ENCODE measurements at places on chromosomes 11 and 22.

GRCh38 chr11:58188770-58189169 lies at the start of gene OR9Q2:
OR9Q2 (plus strand) TSS chr11:58189070; CDS start chr11:58190491, 1,421 bp downstream.
- DNase-seq = no peak

DNA sequence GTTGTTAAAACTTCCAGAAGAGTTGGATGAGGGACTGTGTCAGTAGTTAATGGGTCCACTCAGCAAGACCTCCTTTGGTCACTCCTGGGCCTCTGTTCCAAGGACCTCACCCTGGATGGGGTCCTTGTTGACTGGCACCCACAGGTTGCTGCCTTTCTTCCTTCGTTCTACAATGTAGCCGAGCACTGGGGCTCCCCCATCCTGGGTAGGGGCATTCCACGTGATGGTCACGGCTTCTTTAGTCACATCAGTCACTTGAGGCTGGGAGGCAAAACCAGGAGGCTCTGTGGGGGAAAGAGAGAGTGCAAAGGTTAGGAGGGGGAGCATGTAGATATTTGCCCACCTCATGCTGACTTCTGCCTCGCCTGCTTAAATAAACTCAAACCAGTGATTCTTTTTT lies 12.0 kb downstream of the TMEM86A start:
- no peak for DNase-seq

DNA sequence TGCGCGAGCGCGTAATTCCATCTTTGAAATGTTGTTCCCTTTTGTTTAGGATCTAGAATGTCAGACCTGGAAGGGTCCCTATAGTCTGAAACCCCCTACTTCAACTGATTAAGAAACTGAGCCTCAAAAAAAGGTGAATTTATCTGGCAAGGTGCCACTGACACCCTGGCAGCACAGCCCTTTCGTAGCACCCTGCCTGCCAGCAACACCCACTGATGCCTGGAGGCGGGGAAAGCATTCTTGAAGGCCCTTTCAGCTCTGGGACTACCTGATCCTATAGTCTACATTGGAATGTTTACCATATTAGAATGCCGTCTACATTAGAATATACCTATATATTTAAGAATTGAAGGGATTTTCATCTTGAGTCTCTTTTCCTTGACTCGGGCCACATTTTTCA lies 542.3 kb downstream of the BUD13 start:
- no peak for DNase-seq

DNA sequence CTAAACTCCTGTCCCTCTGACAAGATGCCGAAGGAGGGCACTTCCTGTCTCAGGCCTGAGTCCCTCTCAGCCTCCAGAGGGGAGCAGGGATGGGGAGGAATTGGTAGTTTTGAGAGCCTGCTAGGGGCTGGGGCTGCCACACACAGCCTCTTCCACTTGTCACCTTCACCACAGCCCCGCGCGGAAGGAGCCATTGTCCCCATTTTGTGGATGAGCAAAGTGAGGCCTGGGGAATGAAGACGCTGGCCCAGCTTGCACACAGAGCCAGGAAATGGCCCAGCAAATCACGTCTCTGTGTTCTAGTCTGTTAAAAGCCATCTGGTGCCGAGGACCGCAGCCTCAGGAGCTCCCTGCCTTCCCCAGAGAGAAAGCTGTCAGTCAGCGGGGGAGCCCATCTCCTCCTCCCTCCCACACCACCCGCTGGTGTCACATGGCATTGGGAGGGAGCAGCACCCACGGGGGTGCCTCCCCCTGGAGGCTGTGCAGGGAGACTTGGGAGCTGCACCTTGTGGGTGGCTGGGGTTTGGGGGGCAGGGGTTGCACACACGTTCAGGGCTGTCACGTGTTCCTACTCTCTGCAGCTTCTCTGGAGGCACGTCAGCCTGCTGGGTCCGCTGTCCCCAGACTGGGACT lies 34.6 kb downstream of the RASD2 start:
- no peak for DNase-seq

GRCh38 chr11:71948314-71949027 lies 19.6 kb downstream of the RNF121 start:
- DNase-seq = no peak

DNA sequence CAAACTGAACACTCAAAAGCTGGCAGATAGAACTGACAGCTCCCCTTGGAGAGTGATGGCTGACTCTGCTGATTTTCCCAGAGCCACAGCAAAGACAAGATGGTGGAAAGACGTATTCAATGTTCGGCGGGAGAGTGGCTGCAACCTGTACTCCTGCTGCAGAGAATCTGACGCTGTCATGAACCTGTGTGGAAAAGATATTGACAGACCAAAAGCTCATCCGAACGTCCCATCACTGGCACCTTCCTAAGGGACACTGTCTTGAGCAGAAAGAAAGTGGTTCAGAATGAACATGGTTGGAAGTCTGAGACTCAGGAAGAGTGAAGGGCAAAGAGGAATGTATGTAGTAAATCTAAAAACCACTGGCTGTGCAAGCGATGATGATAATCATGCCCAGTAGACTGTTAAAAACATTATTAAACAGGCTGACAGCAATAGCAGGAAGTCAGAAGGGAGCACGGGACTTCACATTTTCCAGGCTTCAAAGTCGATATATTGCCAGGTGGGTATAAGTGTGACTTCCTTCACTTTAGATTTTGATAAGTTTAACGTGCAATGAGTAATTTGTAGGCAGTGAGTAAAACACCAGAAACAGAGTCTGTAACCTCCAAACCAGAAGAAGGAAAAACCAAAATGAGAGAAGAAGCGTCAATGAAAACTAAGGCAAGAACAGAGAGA lies 6.2 kb upstream of the IL17REL start:
- no peak for DNase-seq

DNA sequence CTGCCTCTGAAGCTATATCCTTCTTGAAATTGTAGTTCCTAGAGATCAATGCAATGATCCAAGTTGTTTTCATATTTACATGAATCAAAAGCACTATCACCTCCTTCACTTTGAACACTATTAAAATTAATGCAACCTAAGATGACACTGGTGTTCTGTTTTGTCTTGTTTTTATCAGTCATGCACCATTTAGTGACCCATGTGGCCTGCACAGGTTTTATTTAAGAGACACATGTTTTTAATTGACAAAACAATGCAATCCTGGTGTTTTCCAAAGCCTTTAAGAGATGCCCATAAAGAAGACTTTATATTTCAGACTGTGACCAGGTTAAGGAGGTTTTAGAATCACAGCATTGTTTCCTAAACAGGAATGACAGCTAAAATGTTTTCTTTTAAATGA lies 177.5 kb downstream of the FAM181B start:
- DNase-seq = no peak

DNA sequence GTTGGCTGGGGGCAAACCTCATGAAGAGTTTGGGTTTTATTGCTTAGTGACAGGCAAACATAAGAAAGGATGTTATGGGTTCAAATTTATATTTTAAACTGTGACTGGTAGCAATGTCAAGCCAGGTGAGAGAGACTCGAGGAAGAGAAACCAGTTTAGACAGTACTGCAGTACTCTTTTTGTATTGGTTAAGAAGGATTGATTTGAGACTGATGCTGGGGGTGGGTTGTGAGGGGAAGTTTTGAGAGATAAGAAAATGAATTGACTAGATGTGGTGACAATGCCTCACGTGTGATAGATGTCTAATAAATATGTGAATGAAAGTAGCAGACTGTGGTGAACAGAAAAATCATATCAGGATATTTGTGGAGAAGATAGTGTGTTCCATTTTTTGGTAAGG lies 142.4 kb downstream of the DDX10 start:
- DNase-seq = no peak

DNA sequence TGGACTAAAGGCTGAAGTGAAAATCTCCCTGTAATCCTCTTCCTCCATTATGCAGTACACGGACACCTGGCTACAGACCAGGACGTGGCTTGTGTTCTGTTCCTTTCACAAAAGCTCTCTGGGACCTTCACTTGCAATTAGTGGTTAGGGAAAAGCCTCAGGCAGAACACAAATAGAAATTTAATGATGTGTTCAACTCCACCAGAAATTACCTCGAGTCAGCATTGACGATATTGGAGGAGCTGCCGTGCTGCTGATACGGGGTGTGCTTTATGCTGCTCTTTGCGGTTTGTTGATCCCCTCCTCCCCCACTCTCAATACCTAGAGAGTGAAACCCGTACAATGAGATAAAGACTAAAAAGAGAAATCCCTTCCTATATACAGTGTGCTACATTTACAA lies 48.9 kb downstream of the POLD3 start:
- no peak for DNase-seq

GRCh38 chr11:62129590-62130282 lies 5.9 kb downstream of the INCENP start:
- DNase-seq = no peak

DNA sequence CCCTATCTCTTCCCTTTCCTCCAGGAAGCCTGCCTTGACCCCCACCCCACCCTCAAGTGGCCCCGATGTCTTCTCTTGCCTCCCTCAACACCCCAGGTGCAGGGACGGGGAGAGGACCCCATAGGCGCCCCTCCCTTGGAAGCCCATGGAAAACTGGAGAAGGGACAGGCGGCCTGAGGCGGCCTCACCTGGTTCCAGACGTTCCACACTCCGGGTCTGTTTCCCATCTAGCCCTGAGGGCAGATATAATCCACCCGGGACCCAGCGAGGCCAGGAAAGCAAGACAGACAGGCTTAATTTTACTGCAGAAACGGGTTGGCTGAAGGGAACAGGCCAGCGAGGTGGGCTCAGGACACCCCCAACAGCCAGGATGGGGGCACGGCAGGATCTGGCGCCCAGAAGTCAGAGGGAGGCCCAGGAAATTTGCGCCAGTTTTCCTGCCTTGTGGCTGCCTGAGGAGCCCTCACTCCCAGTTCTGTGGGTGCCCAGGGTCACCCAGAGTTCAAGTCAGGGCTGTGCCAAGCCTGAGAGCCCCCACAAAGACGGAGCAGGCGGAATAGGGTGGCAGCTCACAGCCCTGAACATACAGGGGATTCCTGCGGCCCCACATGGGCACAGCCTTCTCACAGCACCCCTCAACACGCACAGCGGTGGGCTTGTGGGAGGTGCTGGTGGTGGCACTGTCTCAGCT lies 3.0 kb upstream of the SIGIRR start:
- DNase-seq = no peak

- no peak for DNase-seq
Observed at GRCh38 chr11:16769386-16769785, 30.9 kb downstream of the C11orf58 start.

GRCh38 chr11:103114836-103115235 lies 5.6 kb downstream of the DYNC2H1 start:
- no peak for DNase-seq
